ENCODE measurements at places on chromosomes 2 and 18. TPM values are rescaled to one million over a fixed set of nuclear protein-coding genes. Genes with fewer than 3 reads are reported as not detected.

- H3K36me3 ChIP-seq, result no peaks in the 10 kb centered on the region
- no peak for DNase-seq
- H3K4me3 ChIP-seq, result no peak overlapping the region
- peaks cover 3% of the 10 kb centered on the region for H3K4me1 ChIP-seq
- no peak overlapping the region for H3K27ac ChIP-seq
These were observed 4.5 kb upstream of the STON1 start for GRCh38 chr2:48525269-48525943.

DNA sequence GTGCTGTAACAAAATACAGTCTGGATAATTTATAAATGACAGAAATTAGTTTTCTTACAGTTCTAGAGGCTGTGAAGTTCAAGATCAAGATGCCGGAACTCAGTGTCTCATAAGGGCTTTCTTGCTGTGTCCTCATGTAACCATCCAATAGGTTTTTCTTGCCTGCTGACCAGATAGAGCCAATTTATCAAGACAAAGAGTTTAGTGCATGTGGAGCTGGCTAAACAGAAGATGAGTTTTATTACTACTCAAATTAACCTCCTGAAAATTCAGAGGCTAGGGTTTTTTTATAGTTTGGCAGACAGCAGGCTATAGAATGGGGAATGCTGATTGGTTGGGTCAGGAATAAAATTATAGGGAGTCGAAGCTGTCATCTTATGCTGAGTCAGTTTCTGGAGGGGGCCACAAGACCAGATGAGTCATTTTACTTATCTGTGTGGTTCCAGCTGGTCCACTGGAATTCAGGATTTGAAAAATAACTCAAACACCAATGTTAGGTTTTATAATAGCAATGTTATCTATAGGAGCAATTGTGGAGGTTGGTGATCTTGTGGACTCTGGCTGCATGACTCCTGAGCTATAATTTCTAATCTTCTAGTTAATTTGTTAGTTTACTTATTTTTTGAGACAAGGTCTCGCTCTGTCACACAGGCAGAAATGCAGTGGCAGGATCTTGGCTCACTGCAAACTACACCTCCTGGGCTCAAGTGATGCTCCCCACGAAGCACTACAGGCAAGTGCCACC is 3.2 kb upstream of the PDK1 start:
- peaks cover 14% of the 10 kb centered on the region for H3K4me1 ChIP-seq
- H3K4me3 ChIP-seq, result no peak overlapping the region
- H3K36me3 ChIP-seq, result no peaks in the 10 kb centered on the region
- H3K27me3 ChIP-seq, result no peaks in the 10 kb centered on the region
- DNase-seq, result no peak
- no peak overlapping the region for H3K27ac ChIP-seq

DNA sequence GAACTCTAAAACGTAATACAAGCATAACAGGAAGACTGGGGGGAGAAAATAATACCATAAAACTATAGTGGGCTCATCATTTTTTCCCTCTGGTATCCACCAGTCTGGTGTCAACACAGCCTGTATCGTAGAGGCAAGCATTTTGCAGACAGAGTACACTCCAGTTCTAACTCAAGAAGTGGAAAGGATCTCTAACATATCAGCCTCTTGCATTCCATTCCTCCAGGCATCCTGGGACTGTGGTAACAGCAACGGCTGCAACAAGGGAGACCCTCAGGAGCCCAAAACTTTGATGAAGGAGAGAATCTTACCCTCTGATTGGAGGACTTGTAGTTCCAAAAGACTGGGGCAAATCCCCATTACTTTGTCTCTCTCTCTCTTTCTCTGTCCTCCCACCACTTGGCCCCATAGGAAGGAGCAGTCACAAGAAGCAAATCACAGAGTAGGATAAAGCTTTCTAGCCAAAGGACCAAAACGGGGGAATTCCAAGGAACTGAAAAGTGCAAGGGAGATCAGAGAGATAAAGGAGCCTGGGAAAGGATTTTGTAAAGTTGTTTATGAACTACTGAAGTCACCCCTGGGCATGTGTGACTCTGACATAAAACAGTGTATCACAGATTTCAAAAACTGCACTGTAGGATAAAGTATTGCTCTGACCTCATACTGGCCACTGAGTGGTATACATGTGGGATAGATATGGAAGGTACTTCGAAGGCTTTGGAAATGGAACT is 11.9 kb downstream of the FRZB start:
- no peak for DNase-seq
- no peaks in the 10 kb centered on the region for H3K27me3 ChIP-seq
- H3K4me1 ChIP-seq, result no peaks in the 10 kb centered on the region
- no peak overlapping the region for H3K27ac ChIP-seq
- H3K36me3 ChIP-seq, result no peaks in the 10 kb centered on the region

GRCh38 chr18:3456686-3457069 is 6.7 kb downstream of the TGIF1 start:
- no peaks in the 10 kb centered on the region for H3K27me3 ChIP-seq
- H3K36me3 ChIP-seq, result no peaks in the 10 kb centered on the region
- no peak overlapping the region for H3K4me3 ChIP-seq
- peaks cover 64% of the 10 kb centered on the region for H3K4me1 ChIP-seq
- peak overlapping the region; percentile 99 for H3K27ac ChIP-seq

- no peaks in the 10 kb centered on the region for H3K27me3 ChIP-seq
- H3K27ac ChIP-seq, result no peak overlapping the region
- DNase-seq, result no peak
These were observed 14.9 kb downstream of the ATAD2B start for GRCh38 chr2:23912054-23912453.

- no peaks in the 10 kb centered on the region for H3K27me3 ChIP-seq
- H3K27ac ChIP-seq, result no peak overlapping the region
- no peak for DNase-seq
- no peak overlapping the region for H3K4me3 ChIP-seq
- H3K4me1 ChIP-seq, result no peaks in the 10 kb centered on the region
- H3K36me3 ChIP-seq, result no peaks in the 10 kb centered on the region
These were observed 70.7 kb downstream of the NABP1 start for GRCh38 chr2:191748528-191749180.

DNA sequence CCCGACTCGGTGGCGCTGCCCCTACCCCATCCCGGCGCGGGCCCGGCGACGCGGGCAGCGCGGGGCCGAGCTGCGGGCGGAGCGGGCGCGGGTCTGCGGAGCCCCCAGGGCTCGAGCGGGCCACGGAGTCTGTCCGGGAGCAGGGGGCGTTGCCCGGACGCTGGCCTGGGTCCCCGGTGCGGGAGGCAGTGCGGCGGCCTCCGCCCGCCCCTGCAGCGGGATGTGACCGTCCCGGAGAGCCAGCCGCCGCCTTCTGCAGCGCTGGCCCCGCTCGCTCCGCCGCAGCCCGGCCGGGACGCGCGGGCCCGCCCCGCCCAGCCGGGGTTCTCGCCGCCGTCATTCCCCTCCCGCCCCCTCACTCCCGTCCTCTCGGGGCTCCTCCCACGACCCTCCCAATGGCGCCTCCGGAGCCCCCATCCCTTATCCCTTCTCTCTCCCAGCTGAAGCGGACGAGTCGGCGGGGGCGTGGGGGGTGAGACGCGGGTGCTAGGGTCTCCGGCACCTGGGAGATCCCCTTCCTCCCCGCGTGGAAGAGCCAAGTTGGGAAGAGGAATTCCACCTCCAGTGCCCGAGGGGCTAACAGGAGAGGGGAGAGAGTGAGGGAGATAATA is at the start of gene FNDC4:
FNDC4 (minus strand) TSS at position 257 of the 611 bp plus-strand sequence. CDS start 521 bp downstream, outside the sequence.
- no peaks in the 10 kb centered on the region for H3K27me3 ChIP-seq
- peak within 1 kb of the TSS; percentile 4 for H3K4me3 ChIP-seq
- no peaks in the 10 kb centered on the region for H3K36me3 ChIP-seq
- H3K4me1 ChIP-seq, result peaks cover 39% of the 10 kb centered on the region
- H3K27ac ChIP-seq, result peak within 1 kb of the TSS; percentile 44

GRCh38 chr18:76697441-76697901 is 124.9 kb upstream of the ZNF236 start:
- no peak for DNase-seq
- peaks cover 3% of the 10 kb centered on the region for H3K27me3 ChIP-seq
- H3K27ac ChIP-seq, result no peak overlapping the region
- no peaks in the 10 kb centered on the region for H3K4me1 ChIP-seq

GRCh38 chr18:3029215-3029952 is 16.4 kb upstream of the LPIN2 start:
- no peak overlapping the region for H3K4me3 ChIP-seq
- no peaks in the 10 kb centered on the region for H3K36me3 ChIP-seq
- H3K4me1 ChIP-seq, result no peaks in the 10 kb centered on the region
- no peak overlapping the region for H3K27ac ChIP-seq

FZD7 gene
- total RNA-seq, result 0.66 TPM

MRPL44 gene
- total RNA-seq, result 21.0 TPM

KHK gene
- 4.2 TPM for total RNA-seq

SERPINB13 gene
- not detected for total RNA-seq

AQP4 gene
- not detected for total RNA-seq

TLX2 gene
- not detected for total RNA-seq

Data from body of pancreas (tissue), 4 donors.